ENCODE measurements at places on chromosomes 7 and 10.

- DNase-seq, result no peak
These were observed 192.5 kb downstream of the EBF3 start for GRCh38 chr10:129771576-129771975.

DNA sequence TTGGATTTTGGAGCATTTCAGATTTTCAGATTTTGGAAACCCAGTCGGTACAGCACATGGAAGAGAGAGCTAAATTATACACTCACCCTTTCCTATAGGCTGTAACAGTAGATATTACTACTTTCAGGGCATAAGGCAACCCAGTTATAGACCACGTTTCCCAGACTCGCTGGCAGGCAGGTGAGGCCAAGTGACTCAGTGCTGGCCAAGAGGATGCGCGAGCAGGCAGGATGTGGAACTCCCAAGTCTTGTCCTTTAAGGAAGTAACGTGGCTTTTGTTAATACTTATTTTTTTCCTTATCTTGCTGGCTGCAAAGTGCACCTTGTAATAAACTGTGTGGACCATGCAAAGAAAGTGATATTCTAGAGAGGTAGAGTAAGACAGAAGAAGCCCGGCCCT is 1160.1 kb downstream of the GATA3 start:
- DNase-seq, result no peak

DNA sequence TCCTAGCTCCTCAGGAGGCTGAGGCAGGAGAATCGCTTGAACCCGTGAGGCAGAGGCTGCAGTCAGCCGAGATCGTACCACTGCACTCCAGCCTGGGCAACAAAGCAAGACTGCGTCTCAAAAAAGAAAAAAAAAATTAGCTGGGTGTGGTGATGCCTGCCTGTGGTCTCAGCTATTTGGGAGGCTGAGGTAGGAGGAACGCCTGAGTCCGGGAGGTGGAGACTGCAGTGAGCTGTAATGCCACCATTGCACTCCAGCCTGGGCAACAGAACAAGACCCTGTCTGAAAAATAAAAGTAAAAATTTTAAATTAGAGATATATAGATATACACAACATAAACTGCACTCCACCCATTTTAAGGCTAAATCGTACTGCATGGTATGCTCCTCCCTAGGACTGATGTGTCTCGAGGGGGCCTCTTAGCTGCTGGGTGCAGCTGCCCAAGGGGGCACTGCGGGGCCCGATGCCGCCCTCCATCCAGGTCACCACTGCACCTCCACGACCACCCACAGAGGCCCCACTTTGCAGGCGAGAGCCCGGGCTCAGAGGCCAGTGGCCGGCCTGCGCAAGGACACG is 40.9 kb upstream of the FOXK1 start:
- DNase-seq, result peak; percentile 16

- peak; percentile 39 for DNase-seq
These were observed 73.2 kb upstream of the SHH start for GRCh38 chr7:155885167-155886155.

- no peak for DNase-seq
These were observed 4.4 kb upstream of the PPP2R2D start for GRCh38 chr10:131896403-131896802.

DNA sequence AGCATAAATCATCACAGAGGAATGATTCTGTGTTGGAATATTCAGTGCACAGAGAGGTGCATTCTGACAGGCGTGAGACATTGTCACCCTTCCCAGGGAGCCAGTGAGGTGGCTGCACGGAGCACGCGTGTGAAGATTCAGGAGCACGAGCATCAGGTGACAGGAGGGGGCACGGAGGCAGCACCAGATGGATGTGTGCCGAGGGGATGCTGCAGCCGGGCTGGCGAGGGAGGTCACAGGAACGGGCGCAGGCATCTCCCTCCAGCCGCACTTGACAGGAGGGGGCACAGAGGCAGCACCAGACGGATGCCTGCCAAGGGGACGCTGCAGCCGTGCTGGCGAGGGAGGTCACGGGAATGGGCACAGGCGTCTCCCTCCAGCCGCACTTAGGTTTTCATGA is 66.5 kb downstream of the DIP2C start:
- DNase-seq, result no peak

DNA sequence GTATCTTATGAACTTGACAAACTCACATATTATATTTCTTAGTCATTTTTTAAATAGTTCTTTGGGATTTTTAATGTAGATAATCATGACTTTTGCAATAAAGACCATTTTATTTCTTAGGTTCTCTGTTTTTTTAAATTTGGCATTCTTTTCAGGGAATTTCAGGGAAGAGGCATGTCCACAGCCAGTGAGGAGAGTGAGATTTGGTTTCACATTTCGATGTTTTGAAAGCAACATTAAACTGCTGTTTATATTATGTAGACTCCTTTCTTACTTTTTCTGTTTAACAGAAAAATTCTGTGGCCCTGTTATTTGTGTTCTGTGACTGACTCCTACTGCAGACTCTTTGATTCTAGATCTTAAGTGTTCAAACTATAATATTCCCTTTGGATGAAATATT is 153.7 kb downstream of the FAM107B start:
- peak; percentile 22 for DNase-seq

GRCh38 chr10:51348622-51349021 is 274.3 kb downstream of the PRKG1 start:
- DNase-seq, result no peak

GRCh38 chr10:118816471-118817168 is 61.9 kb upstream of the CACUL1 start:
- no peak for DNase-seq

DNA sequence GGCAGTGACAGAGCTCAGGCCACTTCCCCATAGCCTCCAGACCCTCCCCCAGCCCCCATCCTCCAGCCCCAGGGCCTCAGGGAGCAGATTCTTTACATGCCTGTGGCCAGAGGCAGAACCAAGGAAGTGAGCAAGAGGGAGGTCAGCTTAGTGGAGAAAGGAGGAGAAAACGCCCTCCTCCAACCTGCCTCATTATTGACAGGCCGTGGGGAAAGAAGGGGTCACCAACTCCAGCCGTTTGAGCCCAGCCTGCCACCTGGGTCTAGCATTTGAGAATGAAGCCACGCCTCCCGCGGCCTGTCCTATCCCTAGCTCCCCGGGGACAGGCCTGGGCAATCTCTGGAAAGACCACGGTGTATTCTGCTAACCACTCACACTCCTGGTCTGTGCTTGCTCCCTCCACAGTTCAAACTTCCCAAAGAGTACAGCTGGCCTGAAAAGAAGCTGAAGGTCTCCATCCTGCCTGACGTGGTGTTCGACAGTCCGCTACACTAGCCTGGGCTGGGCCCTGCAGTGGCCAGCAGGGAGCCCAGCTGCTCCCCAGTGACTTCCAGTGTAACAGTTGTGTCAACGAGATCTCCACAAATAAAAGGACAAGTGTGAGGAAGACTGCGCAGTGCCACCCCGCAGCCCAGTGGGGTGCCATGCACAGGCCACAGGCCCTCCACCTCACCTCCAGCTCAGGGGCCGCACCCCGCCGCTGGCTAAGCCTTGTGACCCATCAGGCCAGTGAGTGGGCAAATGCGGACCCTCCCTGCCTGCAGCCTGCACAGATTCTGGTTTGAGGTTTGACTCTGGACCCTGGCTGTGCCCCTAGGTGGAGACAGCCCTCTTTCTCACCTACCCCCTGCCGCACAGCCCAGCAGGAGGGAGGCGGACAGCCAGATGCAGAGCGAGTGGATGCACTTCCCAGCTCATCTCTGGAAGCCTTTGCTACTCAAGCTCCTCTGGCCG is 14.3 kb upstream of the TRIM8 start:
- peak; percentile 85 for DNase-seq

DNA sequence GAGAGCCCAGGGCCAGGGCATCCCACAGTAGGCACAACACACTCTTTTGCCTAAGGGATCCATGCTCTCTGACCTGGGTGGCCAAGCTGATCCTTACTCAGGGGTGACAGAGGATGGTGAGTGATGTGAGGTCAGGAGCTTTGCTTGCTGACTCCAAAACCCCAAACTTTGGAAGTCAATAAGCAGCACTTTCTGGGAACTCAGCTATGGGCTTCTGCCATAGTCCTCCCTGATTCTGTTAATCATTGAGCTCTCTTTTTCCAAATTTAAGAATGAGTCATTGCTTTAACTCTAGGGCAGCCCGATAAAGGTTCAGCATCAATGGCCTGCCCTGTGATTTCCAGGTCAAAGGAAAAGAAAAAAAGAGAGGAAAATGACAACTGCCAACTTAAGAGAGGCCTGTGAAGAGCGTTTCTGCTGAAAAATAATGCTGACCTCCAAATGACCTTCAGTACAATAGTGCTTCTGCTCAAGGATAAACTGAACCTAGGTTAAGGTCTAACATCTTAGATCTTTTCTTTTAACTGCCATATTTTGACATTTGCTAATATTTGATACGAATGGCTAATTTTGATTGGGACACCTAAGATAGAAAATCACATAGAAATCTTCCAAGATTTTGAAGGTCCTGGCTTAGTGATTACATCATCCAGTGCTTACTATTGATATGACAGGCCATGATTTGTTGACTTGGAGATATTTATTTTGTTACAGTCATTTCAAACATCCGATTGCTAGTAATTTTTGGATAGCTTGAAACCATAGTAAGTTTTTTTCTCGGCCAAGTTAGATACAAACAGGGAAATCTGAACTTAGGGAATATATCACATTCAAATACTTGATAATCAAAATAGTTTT is 20.8 kb upstream of the RELN start:
- no peak for DNase-seq

- peak; percentile 81 for DNase-seq
These were observed at the start of gene SVIL for GRCh38 chr10:29634764-29635625. SVIL (minus strand) TSS chr10:29634971; CDS start chr10:29555058, 79,913 bp downstream.

- DNase-seq, result peak; percentile 73
These were observed 1.1 kb downstream of the WASL start for GRCh38 chr7:123747620-123748141.

DNA sequence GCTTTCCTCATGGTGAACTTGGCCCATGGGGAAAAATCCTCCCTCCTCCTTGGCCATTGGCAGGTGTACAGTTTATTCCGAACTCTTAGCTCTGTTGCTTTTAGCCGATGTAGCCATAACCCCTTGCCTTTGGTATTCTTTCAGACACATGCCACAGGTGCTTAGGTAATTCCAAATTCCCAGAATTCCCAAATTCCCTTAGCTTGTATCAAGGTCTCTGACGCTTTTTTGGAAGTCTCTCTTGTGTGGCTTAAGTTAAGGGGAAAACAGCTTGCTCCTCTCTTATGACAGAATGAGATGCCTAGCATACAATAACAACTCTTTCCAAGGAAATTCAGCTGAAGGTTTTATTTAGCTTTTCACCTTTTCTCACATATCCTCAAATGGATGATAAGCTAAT is 68.0 kb downstream of the SUGCT start:
- DNase-seq, result peak; percentile 81

DNA sequence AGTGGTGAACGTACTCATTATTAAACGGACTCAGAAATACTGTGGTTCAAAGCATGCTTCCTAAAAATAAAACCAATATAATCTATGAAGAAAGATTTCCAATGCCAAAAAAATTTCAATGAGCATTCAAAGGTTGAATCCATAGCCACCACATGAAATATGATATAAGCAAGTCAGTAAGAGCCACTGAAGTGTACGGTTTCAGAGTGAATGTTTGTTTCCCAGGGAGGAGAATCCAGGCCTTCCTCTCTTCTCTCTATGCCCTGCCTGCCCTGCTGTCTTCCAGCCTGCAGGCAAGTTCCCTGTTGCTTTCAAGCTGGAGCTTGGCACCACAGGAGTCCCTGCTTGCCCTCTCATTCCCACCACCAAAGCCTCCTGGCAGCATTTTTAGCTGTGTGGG is 1171.6 kb upstream of the C7orf33 start:
- DNase-seq, result no peak

DNA sequence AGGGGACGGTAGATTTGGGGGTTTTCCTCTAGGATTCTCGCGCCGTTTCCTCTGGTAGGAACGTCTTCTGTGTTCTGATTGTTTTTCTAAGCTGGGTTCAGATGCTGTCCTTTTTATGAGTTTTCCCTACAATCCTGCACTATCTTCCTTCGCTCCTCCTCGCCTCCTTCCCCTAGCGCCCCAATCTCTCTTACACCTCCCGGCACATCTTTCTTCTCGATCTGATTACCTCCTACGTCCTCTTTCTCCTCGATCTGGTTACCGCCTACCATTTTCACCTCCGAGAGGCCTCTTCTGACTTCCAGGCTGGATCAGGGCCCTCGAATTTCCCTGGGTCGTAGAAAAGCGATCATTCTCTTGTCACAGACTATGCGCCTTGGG is 413 bp downstream of the BUD31 start:
- no peak for DNase-seq

DNA sequence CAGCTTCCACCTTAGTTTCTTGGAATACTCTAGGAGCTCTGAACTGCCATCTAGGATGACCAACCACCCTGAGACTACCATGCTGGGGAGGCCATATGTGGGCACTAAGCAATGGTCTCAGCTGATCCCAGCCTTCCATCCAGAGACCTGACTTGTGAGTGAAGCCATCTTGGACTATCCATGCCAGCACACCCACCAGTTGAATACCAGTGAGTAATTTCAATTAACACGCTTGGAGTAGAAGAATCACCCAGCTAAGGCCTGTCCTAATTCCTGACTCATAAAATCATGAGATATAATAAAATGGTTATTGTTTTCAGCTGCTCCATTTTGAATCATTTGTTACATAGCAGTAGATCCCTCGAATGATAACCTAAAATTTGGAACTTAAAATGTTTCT is 5.2 kb upstream of the KIF5B start:
- DNase-seq, result no peak

- no peak for DNase-seq
These were observed 471.4 kb downstream of the ADRA2A start for GRCh38 chr10:111548084-111548726.

DNA sequence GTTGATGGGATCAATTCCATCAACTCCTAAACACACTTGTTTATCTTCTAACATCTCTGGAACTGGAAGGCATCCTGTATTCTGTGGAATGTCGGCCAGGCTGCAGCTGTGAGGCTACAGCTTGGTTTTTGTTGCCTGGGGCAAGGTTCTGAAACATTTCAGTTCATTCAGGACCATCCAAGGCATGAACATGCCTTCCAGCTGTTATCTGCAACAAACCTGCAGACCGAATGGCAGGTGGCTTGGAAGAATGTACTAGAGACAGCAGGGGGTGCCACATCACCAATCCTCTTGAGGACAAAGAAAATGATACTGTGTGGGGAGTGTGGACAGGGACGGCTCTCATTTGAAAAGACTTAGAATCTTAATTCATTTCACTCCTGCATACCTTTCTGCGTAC is 12.4 kb downstream of the PAPOLB start:
- DNase-seq, result peak; percentile 35

- DNase-seq, result no peak
These were observed 296.8 kb upstream of the ZMIZ1 start for GRCh38 chr10:78771808-78772455.

DNA sequence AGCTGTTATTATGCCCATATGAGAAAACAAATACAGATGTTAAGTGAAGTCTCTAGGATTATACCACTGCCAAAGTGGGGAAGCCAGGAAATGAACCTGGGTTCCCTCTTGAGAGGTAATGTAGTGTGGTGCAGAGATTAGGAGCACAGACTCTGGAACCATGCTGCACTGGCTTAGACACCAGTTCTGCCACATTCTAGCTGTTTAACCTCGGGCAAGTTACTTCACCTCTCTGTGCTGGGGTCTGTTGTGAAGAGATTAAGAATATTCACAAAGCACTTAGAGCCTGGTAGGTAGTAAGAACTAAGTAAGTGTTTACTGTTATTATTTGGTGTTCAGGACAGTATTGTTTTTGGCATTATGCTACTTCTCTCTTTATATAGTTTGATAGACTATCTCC is 41.9 kb downstream of the PDE6C start:
- no peak for DNase-seq

- no peak for DNase-seq
These were observed 353.1 kb downstream of the THSD7A start for GRCh38 chr7:11478882-11479281.

Data from fibroblast of the aortic adventitia (primary cell).